ENCODE measurements at places on chromosomes 5 and 9. TPM values are rescaled to one million over a fixed set of nuclear protein-coding genes. Genes with fewer than 3 reads are reported as not detected.

GRCh38 chr9:110114859-110115201 is 93.1 kb downstream of the C9orf152 start:
- no peak for DNase-seq

The IFNA21 gene
- total RNA-seq: not detected

- no peak for DNase-seq
These were observed 204.4 kb upstream of the TRIM32 start for GRCh38 chr9:116482740-116483139.

The FOXE1 gene
- 0.21 TPM for total RNA-seq

The CDKN2B-AS1 gene
- not detected for total RNA-seq

The PRR16 gene
- 25.5 TPM for total RNA-seq
